ENCODE measurements at places on chromosomes 1 and 21.
A peak's percentile ranks its signal among the peaks of the same experiment; 100 is the strongest.

- DNase-seq = no peak
These were observed 69.6 kb downstream of the KCNJ15 start for GRCh38 chr21:38326429-38326828.

GRCh38 chr1:158212320-158212719 is 31.6 kb downstream of the CD1D start:
- DNase-seq = no peak

GRCh38 chr1:238187575-238187949 is 296.8 kb upstream of the ZP4 start:
- DNase-seq = no peak

DNA sequence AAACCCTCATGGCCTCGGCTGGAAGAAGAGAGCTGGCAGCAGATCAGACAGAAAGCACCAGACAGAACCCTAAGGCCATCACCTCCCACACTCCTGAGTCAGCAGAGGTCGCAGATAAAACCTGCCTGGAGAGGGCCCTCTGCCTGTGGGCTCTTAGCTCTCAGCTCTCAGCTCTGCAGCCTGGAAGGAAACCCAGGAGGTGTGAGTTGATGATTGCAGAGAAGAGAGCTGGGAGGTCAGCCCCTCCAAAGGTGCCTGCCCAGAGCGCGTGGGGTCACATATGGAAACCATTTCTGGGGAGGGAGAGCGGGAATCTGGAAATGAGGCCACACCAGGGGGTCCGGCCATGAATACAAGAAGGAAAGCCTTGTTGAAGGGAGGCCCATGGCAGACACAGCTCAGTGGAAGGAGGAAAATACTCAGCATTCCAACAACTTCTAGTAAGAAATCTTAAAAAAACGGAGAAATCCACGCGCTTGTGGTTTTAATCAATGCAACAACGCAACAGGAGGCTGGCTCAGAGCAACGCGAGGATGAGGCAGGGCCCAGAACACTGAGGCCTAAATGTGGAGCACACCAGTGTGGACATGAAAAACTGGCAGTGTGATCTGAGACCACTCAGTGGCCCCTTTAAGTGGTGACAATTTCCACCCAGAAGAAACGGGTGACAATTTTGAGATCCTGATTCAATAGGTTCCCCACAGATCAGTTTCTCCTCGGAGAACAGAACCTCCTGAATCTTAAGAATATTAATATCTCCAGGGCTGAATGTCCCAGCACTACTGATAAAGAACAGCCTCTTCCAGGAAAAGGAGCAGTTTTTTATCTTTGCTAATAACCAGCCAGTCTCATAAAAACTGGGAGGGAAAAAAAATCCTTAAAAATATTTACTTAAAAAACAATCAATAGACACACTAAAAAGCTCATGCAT is 45.7 kb downstream of the PSMG1 start:
- DNase-seq = no peak

- no peak for DNase-seq
These were observed 17.0 kb downstream of the DHRS3 start for GRCh38 chr1:12600880-12601633.

GRCh38 chr1:219040291-219040690 is 133.4 kb upstream of the LYPLAL1 start:
- no peak for DNase-seq

DNA sequence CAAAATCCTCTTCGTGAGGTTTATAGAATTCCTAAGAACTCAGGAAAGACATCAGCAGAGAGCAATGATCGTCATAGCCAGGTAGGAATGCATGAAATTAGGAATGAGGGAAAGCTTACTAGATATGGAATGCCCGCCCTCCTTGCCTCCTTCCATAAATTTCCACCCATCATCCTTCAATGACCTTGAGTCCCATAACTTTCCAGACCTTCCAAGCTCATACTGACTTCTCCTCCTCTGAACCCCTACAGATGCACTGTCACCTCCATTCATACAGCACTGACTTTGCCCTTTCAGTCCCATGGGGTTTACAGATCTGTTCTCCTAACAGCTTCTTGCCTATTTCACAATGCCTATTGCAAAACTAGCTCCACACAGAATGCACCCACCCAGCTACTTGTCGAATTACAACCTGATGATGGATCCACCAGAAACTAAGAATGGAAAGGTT is 23.8 kb upstream of the PPP1R15B start:
- no peak for DNase-seq

- DNase-seq = no peak
These were observed 25.7 kb downstream of the GPR161 start for GRCh38 chr1:168110896-168111545.

GRCh38 chr1:94272388-94272787 is 35.0 kb upstream of the ARHGAP29 start:
- no peak for DNase-seq

- no peak for DNase-seq
These were observed 997 bp downstream of the IFNAR2 start for GRCh38 chr21:33230545-33231324.

GRCh38 chr1:51285055-51285454 is 45.3 kb downstream of the TTC39A start:
- DNase-seq = no peak

GRCh38 chr1:164726235-164726634 is 167.3 kb downstream of the PBX1 start:
- no peak for DNase-seq

DNA sequence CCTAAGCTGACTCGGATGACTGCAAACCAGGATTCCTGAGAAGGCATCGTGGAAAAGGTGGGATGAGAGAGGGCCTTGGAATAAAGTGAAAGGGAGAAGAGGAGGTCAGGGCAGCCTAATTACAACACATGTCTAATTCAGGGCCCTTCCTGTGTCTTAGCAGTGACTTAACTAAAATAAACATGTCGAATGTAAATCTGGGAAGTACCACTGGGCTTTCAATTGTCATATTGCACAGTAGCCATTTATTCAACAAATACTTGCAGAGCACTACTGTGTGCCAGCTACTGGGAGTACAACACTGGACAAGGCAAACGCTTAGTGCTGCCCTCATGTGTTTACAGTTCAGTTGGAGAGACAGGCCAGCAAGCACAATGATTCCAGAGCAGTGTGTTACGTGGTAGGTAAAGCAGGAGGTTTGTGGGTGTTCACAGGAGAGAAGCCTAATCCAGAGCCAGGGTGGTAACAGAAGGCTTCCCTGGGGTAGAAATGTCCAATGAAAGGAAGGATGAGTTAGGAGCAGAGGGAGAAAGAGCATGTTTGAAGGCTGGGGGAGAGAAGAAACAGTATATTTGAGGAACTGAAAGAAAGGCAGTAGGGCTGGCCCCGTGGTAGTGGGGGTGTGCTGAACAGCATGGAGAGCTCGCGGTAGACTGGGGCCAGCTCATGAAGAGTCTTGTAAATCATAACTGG is 38.0 kb upstream of the RASAL2 start:
- DNase-seq = no peak

GRCh38 chr1:202016022-202016810 is 5.8 kb downstream of the ELF3 start:
- no peak for DNase-seq

DNA sequence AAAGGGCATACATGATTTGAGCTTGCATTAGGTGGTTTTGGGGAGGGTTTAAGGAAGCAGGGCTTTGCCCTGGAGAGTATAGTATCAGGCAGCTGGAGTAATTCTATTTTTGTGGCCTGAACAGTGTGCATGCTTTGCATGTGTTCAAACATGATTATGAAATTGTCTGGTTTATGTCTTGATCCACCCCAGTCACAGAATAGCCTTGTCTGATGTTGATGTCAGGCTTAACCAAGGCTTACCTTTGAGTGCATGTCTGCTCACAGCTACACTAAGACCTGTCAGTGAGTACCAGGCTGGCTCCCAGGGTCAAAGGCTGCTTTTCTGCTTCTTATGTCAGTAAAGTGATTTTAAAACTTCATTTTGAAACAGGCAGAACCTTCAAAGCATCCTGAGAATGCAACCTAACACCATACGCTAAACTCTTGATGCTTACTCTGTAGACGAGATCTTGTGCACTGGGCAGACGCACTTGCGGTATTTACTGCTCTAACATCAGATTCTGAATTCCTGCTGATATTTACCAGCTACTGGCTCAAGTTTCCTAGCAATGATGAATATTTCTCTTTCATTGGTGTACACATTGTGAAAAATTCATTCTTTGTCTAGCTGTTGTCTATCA is 78.9 kb downstream of the MAP3K21 start:
- DNase-seq = no peak

GRCh38 chr1:216034506-216034905 is 388.7 kb downstream of the USH2A start:
- no peak for DNase-seq

DNA sequence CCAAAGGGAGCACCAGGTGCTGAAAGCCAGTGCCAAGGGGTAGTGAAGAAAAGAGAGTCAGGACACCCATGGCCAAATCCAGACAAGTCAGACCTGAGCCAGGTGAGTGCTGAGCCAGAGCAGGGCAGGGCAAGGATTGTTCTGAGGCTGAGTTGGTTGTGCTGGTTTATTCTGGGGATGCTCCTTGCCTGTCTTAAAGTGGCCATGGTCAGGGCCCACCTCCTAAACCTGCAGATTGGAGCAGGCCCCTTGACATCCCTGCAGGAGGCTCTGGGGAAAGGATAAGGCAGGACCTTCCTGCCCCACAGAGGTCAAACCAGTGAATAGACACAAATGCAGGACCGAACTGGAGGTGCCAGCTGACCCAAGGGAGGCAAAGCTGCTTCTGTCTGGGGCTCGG is 138.4 kb downstream of the HIVEP3 start:
- no peak for DNase-seq

- no peak for DNase-seq
These were observed 868 bp downstream of the PPP1R12B start for GRCh38 chr1:202349206-202349928.

DNA sequence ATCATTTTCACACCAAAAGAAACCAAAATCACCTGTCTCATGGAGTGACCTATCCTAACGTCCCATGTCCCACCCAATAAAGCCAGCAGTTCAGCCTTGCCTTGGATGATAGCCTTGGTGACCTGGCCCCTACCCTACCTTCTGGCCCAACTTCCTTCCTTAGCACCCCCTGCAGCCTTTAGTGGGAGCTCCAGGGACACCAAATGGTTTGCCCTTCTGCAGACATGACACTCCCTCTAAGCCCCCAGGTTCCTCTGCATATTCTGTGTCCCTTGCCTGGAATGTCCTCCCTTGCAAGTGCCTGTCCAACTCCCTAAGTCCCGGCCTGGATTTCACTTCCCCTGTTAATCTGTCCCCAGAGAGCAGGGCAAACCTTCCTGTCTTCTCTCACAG is 2.2 kb downstream of the SLFNL1 start:
- no peak for DNase-seq

GRCh38 chr1:47565092-47565491 is 127.2 kb downstream of the FOXD2 start:
- DNase-seq = no peak

GRCh38 chr1:103958699-103959098 is 209.0 kb downstream of the AMY1C start:
- no peak for DNase-seq

DNA sequence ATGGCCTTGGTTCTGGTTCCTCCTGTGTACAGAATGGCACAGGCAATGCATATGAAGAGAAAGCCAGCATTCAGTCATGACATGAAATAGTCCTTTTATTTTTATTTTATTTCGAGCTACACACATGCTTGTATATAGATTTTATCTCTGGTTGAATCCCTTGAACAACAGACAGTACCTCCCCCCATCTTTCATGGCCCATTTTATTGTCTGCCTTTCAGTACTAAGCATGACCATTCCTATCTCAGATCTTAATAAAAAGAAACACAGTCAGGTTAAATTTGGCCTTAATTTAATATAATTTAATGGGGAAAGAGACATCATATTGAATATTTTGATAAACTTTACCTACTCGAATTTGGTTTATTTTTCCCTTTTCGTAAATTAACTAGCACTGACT is 76.4 kb upstream of the VANGL1 start:
- no peak for DNase-seq

GRCh38 chr21:39531840-39532239 is 80.1 kb downstream of the SH3BGR start:
- DNase-seq = peak; percentile 31

GRCh38 chr1:92031281-92032110 is 1.7 kb downstream of the EPHX4 start:
- DNase-seq = no peak

- DNase-seq = no peak
These were observed 58.5 kb downstream of the EXTL2 start for GRCh38 chr1:100835866-100836842.

DNA sequence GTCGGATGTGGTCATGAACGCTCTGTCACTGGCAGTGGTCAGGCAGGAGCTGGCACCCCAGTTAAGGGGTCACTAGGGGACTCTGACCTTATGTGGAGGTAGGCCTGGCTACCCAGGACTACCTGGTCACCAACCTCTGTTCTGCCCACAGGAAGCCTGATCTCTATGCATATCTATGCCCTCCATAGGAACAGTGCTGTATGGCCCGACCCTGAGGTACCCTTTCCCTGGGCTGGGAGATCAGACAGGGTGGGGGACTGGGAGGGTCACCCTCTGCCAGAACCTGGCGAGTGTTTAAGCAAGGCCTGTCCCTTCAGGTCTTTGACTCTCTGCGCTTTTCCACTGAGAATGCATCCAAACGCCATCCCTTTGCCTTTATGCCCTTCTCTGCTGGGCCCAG is 19.0 kb downstream of the CYP4B1 start:
- no peak for DNase-seq

- DNase-seq = no peak
These were observed 419.5 kb upstream of the DEPDC1 start for GRCh38 chr1:68916221-68916902.

GRCh38 chr1:23854568-23854967 is 13.5 kb downstream of the FUCA1 start:
- no peak for DNase-seq

- DNase-seq = no peak
These were observed 82.3 kb downstream of the ITPKB start for GRCh38 chr1:226656601-226657277.

DNA sequence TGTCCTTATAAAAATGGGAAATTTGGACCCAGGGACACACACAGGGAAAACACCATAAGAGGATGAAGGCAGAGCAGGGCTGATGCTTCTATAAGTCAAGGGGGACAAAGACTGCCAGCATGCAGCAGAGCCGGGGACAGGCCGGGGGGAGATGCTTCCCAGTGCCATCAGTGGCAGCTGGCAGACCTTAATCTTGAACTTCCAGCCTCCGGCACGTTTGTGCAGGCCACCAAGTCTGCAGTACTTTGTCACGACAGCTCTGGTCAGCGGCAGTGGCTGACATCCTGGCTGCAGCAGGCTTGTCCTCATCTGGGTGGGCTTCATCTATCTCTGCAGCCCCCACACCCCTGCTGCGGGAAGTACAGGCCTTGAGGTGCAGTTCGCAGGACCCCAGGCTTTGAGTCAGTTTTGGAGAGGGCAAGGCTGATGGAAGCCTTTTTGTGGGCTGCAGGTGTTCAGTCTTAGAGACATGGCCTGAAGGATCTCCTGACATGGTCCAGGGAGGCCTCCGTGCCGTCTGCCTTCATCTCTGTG is 186.0 kb downstream of the DYRK1A start:
- no peak for DNase-seq

GRCh38 chr1:35650416-35650815 is 9.1 kb upstream of the PSMB2 start:
- no peak for DNase-seq

DNA sequence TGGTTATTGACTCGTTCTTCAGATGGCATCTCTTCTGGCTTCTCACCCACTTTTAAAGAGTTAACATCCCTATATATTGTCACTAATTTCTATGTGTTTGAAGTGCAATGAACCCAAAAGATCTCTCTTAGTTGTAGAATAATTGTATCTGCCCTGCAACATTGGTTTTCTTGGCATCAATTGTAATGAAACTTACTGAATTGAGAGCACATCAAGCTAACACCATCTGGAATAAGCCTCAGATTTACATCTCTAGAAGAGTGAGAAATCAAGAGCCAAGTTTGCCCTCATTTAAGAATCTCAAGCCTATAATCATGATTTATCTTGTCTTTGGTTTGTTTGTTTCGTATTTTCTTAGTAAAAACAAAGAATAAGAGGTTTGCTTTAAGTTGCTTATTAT is 372.6 kb upstream of the LRRC7 start:
- DNase-seq = no peak

Measured in NCI-H1417 treated with DMSO at 0.1 percent for 48 hours (cell line).